ENCODE measurements at places on chromosomes 4 and X.
A peak's percentile ranks its signal among the peaks of the same experiment; 100 is the strongest.

- DNase-seq: peak; percentile 47
Observed at GRCh38 chr4:176791591-176792325, 964 bp downstream of the VEGFC start.

DNA sequence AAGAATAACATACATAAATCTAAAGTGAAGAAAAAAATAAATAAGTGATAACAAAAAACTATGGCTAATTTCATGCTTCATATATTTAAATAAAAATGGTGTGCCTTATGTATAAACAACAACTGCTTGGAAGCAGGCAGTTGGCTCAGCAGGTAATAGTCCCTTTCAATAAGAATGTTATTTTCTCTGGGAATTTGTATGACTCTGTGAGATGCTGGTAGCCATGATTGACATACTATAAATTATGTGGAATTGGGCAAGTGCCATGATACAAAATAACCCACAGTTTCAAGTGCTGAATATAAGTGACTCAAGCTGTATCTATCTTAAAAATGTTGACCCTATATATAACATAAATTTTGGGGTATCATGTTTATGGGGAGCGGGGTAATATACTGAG is 546.5 kb downstream of the SPOCK3 start:
- no peak for DNase-seq

- DNase-seq: no peak
Observed at GRCh38 chr4:100721077-100721476, 203.3 kb upstream of the EMCN start.

DNA sequence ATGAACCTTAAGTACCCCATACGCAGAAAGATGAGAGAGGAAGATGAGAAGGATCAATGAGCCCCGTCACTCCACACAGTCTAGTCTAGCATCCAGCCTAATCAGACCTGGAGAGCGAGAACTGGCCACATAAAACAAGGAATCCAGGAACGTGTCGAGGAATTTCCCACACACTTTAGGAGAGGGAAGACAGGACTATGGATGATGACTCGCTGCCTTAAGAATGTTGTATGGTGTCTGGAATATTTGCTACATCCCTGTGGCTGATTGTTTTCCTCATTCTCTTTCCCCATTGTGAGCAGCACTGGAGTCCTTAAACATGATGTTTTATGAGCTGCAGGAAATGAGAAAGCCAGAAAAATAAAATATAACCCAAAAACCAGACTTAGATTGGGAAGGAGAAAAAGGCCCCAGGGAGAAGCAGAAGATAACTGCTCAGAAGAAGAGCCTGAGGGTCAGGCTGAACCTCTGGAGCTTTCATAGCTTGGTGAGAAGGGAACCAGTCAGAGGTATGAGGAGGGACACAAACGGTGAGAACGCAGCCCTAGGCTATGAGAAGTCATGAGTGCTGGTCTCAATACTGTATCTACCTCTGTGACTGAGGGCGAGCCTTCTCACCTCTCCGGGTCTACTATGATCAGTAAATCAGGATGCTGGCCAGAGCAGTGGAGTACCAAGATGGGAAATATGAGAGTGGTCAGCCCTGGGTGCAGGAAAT is 139.5 kb upstream of the NOCT start:
- peak; percentile 92 for DNase-seq

DNA sequence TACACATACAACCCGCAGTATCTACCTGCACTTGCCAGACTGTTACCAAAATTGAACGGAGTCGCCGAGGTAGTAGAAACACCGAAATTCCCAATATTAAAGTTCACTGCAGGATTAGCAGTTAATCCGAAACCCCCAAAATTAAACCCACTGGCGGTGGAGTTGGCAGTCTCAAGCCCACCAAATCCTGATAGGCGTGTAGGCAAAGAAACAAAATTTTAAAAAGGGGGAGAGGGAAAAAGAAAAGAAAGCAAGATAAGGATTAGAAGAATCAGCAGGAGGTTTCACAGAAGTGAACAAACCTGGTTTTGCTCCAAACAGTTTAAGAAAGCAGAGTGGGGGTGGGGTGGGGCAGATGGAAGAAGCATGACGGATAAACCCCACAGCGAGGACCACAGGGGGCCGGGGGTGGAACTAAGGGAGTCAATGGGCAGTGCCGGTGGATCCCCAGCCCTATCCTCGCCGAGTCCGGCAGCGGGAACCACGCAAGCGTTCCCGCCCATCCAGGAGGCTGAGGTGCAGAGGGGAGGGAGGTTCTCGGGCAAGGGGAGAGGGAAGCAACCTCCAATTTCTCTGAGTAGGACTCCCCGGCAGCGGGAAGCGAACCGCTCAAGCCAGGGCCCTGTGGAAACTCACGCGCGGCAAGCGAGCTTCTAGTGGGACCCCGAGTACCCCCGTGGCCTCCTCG is 599 bp downstream of the NUP54 start:
- DNase-seq: peak; percentile 50

- DNase-seq: peak; percentile 63
Observed at GRCh38 chrX:41333003-41333743, 789 bp upstream of the DDX3X start.

- DNase-seq: no peak
Observed at GRCh38 chrX:117568238-117568637, 548.4 kb downstream of the KLHL13 start.
